KBM-7 (cell line): ENCODE measurements at places on chromosomes 13 and 19.

GRCh38 chr19:35822579-35822978 is 9.9 kb upstream of the PRODH2 start:
- DNase-seq: peak; percentile 77

DNA sequence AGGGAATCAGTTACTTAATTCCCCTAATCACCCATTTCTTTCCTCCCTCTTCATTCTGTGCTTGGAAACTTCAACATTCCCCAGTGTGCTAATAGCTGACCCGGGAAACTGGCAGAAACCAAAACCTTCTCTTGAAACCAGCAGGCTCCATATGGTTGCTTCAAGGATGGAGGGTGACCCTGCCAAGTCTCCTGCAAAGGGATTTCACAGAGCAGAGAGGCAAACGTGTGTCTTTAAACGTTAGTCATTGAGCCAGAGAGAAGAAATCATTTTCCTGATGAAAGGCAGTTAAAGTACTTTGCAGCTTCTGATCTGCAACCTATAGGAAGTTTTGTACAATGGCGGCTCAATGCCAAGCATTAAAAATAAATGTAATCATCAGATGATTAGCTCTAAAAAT is 220.9 kb downstream of the POU4F1 start:
- no peak for DNase-seq

- no peak for DNase-seq
These were observed 17.4 kb downstream of the ZC3H4 start for GRCh38 chr19:47096100-47096704.

DNA sequence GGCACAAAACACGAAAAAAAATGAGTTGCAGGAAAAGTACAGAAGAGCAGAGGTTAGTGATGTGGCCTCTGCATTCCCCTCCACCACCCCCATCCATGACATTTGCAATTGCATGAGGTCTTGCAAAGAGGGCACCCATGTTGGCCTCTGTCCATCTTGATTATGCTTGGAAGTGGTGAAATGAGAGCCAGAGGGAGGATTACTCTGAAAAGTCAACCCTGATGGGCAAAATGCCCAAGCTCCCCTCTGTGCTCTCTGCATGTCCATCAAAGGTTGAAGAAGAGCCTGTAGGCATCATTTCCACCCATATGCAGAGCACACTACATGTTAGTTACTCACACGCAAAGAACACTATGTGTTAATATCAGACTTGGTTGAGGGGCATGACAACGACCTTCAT is 71.4 kb downstream of the SLC15A1 start:
- DNase-seq: no peak

DNA sequence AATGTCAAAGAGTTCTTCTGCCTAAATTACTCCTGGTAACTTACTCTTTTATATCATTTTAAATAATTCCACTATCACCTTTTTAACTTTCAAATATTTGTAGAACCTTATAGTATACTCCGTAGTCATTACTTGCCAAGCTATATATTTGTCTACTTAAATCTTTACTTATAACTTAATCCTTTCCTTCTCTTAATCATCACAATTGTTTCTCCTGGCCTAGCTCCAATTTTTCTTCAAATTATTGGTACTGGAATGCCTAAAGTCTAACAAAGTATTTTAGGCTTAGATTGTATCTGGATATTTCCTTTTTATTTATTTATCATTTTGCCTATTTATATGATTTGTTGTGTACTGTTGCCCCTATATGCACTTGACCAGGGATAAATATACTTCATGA is 109.5 kb downstream of the MZT1 start:
- no peak for DNase-seq

GRCh38 chr13:24664726-24665409 is 15.3 kb upstream of the ATP12A start:
- DNase-seq: no peak

GRCh38 chr13:112572366-112572765 is 15.6 kb downstream of the TUBGCP3 start:
- DNase-seq: no peak

GRCh38 chr19:18119717-18120105 is 22.1 kb downstream of the MAST3 start:
- no peak for DNase-seq

DNA sequence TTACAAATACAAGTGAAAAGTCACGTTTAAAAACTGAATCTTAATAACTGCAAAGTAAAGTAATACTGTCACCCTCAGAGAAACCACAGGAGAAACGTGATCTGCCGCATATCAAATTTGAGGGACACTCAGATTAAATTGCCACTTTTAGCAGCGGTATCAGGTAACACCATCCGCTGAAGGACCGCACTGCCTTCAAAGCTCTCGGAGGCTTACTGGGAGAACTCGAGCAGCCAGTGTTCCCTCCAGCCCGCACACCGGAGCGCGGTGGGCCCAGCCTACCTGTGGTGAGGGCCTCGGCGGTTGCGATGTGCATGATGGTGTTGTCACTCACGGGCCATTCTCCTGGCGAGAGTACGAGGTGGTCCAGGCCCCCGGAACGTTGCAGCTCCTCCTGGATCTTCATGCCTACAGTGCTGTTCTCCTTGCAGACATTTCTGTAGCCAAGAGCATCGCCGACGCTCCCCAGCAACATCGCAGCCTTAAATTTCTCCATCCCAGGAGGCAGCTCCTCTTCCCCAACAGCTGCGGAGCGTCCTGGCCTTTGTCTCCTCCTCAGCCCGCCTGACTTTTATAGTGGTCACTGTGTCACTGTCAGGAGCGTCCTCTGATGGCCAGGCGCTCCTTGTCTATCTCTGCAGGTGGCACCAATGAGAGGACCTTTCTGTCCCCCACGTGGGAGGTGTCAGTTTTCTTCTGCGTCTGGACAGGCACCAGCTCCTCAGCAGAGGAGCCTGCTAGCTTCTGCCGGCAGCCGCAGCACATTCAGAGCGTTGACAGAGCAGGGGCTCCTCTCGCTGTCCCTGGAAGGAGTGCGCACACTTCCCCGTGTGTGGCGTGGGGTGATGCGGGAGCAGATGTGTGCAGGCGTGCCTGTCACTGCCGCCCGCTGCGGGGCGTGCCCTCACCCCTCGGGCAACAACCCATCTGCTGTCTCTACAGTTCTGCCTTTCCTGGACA is at the start of gene ADPRHL1:
TSS of gene ADPRHL1 (minus strand) at position 547 of the 960 bp plus-strand sequence. CDS start at position 496, 51 bp downstream.
- DNase-seq: no peak

DNA sequence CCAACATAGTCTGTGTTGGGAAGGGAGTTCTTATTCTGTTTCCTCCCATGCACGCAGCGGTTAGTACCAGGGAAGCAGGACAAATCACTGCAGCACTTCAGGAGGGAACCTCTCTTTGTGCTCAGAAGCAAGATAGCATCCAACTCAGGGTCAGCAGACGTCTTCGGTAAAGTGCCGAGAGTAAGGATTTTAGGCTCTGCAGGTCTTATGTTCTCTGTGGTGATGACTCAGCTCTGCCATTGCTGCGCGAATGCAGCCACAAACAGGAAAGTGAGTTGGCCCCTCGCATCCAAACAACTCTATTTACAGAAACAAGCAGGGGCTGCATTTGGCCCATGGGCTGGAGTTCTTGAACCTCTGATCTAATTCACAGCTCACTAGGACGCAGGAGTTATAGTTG is 122.1 kb upstream of the SPATA13 start:
- no peak for DNase-seq

- peak; percentile 22 for DNase-seq
These were observed 12.0 kb upstream of the NANOS3 start for GRCh38 chr19:13864667-13865570.

- no peak for DNase-seq
These were observed 10.3 kb upstream of the CACNG7 start for GRCh38 chr19:53898636-53899341.

- no peak for DNase-seq
These were observed 156.5 kb downstream of the KDM4B start for GRCh38 chr19:5125376-5125775.

- DNase-seq: no peak
These were observed 6.1 kb downstream of the SACS start for GRCh38 chr13:23427342-23427843.

DNA sequence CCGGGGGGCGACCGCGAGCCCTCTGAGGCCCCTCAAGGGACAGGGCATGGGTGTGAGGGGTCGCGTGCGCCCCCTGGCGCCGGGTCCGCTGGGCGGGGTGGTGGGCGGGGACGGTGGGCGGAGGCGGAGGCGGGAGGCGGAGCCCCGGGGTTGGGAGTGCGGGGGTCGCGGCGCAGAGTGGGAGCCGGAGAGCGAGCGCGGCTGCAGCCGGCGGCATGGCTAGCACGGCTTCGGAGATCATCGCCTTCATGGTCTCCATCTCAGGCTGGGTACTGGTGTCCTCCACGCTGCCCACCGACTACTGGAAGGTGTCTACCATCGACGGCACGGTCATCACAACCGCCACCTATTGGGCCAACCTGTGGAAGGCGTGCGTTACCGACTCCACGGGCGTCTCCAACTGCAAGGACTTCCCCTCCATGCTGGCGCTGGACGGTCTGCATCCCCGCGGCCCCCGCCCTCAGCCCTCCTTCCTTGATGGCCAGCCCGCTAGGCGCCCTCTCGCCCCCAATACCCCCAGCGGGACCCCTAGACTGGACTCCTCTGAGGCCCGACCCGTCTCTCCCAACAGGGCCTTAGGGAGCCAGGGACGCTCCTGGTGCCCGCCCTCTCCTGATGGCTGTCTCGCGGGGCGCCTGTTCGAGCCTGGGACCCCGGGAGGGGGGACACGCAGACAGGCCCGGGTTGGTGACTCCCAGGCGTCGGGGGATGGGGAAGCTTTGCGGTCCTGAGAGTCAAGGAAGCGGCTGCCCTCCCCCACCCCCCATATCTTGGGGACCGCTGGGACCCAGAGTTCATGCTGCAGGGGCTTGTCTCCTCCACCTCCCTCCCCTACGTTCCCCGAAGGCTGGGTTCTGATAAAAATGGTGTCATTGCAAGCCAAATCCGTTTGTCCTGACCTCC is at the start of gene CLDN10:
TSS of gene CLDN10 (plus strand) at position 182 of the 903 bp plus-strand sequence. CDS start at position 216, 34 bp downstream.
- DNase-seq: no peak

DNA sequence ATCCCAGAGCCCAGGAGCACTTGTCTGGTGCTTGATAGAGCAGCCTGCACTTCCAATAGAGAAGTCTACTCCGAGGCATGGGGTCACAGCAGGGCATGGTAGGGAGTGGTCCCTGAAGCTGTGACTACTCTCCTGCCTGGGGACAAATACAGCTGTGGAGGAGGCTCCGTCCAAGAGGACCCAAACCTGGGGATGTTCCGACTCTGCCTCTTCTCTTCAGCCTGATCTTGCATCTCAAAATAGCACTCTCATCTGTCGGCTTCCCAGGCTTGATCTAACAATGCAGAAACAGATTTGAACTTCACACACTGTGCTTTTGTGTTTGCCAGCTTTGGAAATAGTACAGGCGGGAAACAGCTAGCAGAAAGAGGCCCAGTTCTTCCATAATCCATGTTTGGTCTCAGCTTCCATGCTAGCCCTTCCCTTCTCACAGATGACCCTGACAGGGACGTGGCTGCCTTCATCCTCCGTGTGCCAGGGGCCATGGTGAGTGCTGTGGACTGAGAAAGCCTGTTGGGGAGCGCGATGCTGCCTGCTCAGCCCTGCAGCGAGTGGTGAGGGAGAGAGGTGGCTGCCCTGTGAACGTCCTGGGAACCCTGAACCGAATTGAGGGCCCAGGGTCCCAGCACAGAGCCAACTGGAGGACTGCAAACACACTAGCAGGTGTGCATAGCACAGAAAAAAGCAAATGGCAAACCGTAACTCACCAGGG is 150.3 kb upstream of the GPR12 start:
- DNase-seq: no peak

DNA sequence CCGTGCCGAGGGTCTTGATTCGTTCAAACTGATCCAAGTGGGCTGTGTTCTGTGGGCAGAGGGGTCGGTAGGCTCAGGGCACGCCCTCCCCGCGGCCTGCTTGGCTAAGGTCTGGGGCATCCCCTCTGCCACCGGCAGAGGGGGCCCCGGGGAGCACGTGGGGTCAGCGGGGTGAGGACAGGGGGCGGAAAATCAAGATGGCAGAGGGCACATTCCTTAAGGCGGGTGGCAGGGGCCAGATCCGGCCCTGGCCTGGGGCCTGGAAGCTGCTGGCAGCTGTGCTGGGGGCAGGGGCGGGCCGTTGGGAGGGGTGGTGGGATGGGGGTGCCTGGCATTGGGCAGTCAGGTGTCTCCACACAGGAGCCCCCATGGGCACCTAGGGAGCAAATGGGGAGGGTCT is 10.7 kb downstream of the PRKACA start:
- DNase-seq: no peak

- no peak for DNase-seq
These were observed 56.6 kb upstream of the MYO16 start for GRCh38 chr13:108572782-108573211.

GRCh38 chr13:90979059-90979458 is 368.4 kb upstream of the MIR17HG start:
- DNase-seq: no peak

- DNase-seq: peak; percentile 23
These were observed at the start of gene BCAM for GRCh38 chr19:44808463-44809371. BCAM (plus strand) TSS chr19:44809103; CDS start chr19:44809125, 22 bp downstream.

GRCh38 chr19:36573020-36573894 is at the start of gene ZNF529:
ZNF529 (minus strand) TSS chr19:36573292; CDS start chr19:36572346, 946 bp downstream.
- DNase-seq: peak; percentile 96

DNA sequence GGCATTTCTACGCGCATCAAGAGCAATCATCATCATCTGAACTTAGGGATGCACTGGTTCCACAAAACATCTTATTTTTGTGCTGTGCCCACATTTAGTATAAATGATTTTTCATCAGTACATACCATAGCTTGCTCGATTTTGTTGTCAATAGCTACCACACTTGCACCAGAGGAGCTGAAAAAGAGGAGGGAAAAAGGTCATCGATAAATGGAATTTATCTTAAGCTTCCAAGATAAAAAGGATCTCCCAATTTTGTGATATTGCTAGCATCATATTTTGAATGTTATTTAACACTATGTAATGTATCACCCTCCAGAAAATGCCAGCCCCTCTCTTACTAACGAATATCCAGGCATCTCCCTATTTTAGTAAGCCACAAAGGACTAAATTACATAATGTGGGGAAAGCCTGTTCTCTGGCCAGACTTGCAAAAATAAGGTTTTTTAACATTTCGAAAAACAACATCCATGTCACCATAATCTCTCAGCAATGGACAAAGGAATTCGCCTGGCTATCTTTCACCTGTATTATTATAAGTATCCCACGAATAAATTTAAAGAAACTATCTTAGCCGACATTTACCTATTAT is 62.4 kb downstream of the SERP2 start:
- no peak for DNase-seq

DNA sequence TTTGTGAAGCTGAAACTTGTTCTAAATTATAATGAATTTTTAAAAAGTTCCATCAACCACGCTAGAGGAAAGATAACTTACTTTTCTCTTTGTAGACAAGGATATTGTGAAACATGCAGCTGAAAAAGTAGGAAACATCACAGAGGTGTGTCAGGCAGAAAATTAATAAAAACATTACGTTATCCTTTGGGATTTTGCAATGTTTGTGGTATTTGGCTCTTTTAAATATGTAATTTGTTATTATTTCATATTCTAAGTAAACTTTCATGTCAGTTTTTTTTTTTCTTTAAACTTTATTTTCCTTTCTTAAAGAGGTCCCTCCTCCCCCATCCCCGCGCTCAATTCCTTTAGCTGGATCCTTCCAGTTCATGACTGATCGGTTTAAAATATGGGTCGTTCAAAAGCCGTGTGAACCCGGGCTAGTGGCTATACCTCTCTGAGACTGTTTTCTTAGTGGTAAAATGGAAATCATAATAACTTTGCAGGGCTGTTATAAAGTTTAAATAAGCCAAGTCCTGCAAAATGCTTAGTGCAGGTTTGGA is 740 bp upstream of the CCDC61 start:
- DNase-seq: no peak
